ENCODE measurements at places on chromosomes 12 and 14.

- no peak for DNase-seq
Measured at GRCh38 chr12:56884421-56884820, 49.8 kb downstream of the SDR9C7 start.

DNA sequence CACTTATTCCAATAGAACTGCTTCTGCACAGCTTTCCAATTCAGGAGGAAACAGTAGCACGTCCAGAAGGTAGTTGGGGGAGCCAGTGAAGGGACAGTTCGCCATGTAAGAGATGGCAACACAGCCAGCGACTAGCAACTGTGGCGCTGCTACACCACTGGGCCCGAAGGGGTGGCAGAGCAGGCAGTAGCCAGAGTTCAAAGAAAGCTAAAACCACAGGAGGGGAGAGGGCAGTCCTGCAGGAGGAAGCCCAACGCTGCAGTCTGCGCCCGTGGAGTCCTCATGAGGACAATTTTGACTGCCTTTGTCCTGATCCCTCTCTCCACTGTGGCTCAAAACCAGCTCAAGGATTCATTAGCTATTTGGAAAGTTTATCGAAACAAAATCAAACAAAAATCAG is 591.2 kb downstream of the VRK1 start:
- DNase-seq, result no peak

DNA sequence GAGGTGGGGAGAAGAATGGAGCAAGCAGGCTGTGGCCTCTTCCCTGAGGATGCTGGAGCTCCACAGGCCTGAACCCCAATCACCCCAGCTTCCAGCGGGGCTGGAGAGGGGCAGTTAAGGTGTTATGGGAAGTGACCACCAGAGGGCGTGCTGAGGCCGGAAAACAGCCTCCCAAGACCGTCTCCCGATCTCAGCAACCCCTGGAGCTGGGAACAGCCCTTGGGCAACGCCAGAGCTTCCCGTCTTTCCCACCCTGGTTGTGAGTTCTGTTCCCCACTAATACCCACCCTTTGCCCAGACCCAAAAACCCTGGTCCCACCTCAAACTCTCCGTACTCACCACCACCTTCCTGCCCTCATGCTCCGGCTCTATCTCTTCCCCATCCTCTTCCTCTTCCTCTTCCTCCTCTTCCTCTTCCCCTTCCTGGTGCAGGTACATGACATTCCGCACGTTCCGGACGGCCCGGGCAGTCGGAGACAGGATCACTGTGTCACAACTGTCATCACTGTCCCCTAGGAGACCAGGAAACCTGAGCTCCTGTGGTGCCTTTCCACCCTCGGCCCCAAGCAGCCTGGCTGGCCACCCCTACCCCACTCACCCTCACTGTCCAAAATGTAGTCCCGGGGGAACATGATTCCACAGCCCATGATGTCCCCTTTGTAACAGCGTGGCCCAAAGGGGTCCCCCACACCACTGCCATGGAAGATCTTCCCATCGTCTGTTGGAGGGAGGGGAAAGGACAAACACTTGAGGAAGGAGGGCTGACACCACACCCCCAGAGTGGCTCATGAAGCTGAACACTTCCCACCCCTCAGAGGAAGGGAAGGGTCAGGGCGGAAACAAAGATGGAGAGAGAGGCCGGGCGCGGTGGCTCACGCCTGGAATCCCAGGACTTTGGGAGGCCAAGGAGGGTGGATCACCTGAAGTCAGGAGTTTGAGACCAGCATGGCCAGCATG is 12.9 kb downstream of the SPRYD3 start:
- peak; percentile 90 for DNase-seq

DNA sequence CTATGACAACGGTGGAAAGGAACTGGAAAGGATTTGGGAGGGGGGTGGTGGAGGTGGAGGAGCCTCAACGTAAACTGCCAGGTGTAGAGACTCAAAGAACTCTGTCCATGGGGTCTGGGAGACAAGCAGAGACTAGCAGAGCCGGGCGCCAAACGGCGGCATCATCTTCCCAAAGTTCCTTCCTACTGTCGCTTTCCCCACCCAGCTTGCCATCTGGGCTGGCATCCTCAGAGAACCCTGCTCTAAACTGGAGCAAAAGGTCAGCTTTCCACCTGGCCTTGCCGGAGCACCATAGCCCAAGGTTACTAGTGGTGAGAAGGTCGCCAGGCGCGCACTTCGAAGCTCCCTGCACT is 4.0 kb upstream of the IRF2BPL start:
- DNase-seq, result no peak

GRCh38 chr14:73752297-73752992 is 38.3 kb upstream of the PNMA1 start:
- no peak for DNase-seq

DNA sequence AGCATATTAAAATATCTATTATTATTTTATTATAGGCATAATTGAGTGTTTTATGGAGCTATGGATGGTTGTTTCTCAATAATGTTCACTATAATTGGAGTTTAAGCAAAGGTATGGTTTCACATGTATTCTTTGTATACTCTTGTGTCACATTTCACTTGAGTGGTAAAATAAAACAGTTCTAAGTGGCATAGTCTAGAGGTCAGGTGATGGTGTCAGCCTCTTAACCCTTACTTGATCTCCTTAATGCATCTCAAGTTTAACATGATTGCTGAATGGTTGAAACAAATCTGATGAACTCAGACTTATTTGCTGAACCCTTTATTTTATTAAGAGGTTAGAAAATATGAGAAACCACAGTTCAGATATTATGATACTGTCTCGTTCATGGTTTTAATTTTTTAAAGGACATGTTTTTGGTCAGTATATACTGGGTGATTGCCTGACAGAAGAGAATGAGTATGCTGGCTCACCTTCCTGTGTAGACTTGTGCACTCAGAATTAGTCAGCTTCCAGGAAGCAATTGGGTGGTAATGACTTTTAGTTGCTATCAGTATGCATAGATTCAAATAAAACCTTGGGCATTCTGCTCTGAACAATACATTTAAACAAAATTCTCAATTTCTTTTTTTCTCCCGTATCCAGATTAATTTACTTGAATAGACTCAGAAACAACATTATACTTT is 464.6 kb downstream of the PCNX1 start:
- peak; percentile 15 for DNase-seq

DNA sequence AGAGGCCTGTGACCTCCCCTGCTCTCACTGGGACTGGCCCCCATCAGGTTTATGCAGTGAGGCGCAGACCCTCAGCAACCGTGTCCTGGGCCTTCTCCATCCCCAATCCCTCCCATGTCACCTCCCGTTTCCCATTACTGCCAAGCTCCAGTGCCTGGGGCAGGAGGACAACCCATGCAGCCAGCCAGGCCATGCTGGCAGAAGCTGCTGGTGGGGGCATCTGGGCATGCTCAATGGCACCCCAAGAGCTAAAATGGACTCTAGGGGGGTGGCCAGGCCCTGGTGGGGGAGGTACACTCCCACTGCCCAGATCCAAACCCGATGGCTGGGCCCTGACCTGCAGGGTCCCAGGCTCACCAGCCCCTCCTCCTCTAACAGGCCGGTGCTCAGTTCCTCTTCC is 20.5 kb upstream of the GPR132 start:
- DNase-seq, result peak; percentile 11

DNA sequence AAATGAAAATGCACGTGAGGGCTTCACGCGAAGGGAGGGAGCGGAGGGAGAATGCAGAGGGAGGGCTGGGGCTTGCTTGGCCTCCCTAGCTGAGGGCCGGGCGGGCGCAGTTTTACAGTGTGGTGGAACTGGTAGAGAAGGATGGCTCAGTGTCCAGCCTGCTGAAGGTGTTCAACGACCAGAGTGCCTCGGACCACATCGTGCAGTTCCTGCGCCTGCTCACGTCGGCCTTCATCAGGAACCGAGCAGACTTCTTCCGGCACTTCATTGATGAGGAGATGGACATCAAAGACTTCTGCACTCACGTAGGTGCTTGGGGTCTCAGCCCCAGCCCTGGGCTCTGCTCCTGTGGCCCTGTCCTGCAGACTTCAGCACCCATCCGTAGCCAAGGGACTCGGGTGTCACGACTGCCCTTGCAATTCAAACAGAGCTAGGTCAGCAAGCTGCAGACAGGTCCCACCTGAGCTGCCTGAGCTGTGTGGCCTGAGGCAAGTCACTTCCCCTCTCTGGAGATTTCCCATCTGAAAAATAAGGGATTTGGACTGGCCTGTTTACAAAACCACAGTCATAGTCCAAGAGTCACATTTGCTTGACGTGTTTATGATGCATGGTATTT is 18.4 kb downstream of the OTUB2 start:
- DNase-seq, result no peak

DNA sequence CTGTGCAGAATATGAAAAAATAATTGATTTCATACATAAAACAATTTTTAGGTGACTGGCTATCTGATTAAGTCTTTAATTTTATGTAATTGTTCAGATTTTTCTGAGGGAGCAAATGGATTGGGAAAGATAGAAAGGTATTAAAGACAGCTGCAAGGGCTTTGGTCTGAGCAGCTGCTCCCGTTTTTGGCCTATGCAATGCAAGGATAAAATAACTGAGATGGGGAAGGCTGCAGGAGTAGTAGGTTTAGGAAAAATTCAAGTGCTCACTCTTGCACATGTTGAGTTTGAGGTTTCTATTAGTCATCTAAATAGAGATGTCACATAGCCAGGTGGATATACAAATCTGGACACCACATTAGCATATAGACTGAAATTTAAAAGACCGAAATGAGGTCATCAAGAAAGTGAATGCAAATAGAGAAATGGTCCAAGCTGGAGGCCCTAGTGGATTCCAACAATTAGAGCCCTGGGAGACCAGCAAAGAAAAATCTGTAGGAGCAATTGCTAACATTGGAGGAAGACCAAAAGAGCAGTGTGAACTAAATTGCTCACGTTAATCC is 144.0 kb downstream of the PPFIA2 start:
- DNase-seq, result no peak

- DNase-seq, result peak; percentile 74
Measured at GRCh38 chr12:15629108-15629507, 160.1 kb downstream of the EPS8 start.

- peak; percentile 53 for DNase-seq
Measured at GRCh38 chr12:10941916-10942607, 3.0 kb upstream of the TAS2R14 start.

DNA sequence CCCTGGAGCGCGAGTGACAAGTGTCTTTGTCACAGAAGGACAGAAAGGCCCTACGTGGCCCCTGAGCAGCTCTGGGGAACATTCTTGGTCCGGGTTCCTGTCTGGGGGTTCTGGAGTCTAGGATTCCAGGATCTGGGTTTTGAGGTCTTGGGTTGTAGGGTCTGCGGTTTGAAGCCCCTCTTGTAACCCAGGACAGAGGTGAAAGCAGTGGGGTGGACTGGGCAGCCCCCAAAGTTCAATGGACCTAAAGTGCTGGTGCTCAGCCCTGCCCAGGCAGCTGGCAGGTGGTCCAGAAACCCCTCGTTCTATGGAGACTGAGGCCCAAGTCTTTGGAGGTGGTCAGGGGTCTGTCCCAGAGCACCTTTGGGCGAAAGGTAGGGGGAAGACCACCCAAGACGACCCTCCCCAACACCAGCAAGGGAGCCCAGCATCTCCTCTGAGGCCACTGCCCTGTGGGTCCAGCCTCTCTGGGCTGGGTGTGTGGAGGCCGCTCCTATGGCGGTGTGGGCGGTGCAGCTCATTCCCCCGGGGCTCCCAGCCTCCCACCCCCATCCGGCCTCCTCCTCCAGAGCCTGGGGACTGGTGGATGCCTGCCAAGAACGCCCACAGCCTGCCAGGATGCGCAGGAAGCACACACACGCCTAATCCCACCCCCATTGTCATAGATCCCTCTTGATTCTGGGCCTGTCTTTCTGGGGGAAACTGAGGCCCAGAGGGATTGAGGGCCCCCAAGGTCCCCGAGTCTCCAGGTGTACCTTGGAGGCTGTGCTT is 30.2 kb upstream of the ANKRD9 start:
- peak; percentile 79 for DNase-seq

- peak; percentile 46 for DNase-seq
Measured at GRCh38 chr12:132222096-132222807, 78.0 kb downstream of the NOC4L start.

- DNase-seq, result peak; percentile 62
Measured at GRCh38 chr12:114405519-114406271, at the start of gene TBX5. Gene TBX5, minus strand, starts transcription at chr12:114406144. Its CDS starts 2,246 bp downstream, at chr12:114403898.

DNA sequence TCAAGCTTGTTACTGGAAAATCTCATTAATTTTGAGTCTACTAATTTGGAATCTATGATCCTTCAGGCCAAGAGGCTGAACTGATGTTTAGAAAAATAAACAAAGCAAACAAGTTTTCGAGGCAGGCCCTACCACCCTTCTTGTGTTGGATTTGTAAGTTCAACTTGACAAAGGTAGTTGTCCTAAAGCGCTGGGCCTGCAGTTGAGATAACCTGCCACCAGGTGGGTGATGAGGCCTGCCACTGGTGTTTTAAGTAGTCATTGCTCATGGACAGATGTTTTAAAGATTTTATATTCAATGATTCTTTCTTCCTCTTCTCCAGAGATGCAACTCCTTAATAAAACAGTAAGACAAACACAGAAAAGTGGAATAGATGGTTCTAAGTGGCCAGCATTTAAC is 19.4 kb downstream of the ACVRL1 start:
- peak; percentile 64 for DNase-seq

DNA sequence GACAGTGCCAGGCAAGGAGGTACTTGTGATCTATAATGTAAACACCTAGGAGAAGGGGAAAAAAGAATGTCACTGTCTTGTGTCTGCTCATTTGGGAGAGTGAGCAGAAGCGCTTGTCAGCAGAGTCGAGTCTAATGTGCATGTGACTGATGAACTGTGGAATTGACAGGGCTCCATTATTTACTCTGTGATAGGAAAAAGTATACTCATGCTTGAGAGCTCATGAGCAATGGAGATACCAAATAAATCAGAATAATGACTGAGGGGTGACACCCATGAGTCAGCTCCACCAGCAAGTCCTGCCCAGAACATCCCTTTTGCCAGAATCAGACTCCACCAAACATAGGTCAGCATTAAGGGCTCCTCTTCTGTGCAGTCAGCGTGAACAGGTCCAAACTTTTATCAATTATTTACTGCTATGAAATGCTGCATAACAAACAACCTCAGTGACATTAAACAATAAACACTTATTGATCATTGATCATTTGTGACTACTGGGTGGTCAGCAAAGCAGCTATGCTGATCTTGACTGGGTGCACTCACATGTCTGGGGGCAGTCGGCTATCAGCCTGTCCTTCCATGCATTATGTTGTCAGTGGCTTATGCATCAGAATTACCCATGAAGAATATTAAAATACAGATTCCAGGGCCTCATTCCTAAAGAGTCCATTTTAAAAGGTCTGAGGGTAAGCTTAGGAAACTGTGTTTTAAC is 29.2 kb upstream of the WSCD2 start:
- peak; percentile 47 for DNase-seq

- peak; percentile 27 for DNase-seq
Measured at GRCh38 chr12:120651821-120652220, 11.4 kb downstream of the CABP1 start.

DNA sequence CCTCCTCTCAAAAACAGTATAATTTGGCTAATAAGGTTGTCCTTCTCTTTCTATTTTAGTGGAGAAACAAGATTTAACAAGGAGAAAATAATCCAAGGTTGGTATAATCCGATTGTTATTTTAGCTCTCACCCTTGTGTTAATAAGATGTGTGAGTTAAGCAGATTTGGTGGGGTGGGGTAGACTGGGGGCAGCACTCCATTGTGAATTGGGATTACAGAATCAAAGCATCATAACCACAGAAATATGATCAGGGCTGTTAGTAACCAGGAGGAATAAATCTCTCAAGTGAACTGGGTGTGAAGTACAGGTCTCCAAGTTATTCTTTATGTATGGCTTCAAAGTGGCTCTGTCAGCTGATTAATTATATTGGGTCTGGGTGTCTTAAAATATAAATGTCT is 10.2 kb downstream of the TIGAR start:
- DNase-seq, result no peak

- no peak for DNase-seq
Measured at GRCh38 chr14:97489750-97490149, 692.6 kb downstream of the VRK1 start.

GRCh38 chr12:58580095-58580494 is 340.2 kb downstream of the LRIG3 start:
- DNase-seq, result no peak

Measured in hepatocyte (in vitro differentiated cells).